ENCODE measurements at places on chromosomes 11 and 22.

GRCh38 chr11:95764267-95764898 lies 25.2 kb downstream of the FAM76B start:
- DNase-seq, result no peak

- DNase-seq, result no peak
Observed at GRCh38 chr11:130915603-130916237, 559 bp downstream of the SNX19 start.

DNA sequence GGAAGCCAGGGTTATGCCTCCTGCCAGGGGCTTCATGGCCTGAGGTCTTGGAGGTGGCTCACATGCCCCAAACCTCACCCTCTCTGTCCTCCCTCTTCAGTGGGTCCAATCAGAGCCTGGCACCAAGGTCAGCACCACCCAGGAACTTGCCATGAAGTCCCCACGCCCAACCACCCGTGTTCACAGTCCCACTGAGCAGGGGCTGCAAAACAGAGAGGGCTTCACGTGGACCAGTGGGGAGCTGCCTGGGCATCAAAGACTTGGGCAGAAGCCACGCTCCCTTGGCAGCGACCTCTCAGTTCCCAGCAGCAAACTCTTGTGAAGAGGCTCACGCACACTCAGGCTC lies 425.8 kb upstream of the B3GAT1 start:
- DNase-seq, result no peak

DNA sequence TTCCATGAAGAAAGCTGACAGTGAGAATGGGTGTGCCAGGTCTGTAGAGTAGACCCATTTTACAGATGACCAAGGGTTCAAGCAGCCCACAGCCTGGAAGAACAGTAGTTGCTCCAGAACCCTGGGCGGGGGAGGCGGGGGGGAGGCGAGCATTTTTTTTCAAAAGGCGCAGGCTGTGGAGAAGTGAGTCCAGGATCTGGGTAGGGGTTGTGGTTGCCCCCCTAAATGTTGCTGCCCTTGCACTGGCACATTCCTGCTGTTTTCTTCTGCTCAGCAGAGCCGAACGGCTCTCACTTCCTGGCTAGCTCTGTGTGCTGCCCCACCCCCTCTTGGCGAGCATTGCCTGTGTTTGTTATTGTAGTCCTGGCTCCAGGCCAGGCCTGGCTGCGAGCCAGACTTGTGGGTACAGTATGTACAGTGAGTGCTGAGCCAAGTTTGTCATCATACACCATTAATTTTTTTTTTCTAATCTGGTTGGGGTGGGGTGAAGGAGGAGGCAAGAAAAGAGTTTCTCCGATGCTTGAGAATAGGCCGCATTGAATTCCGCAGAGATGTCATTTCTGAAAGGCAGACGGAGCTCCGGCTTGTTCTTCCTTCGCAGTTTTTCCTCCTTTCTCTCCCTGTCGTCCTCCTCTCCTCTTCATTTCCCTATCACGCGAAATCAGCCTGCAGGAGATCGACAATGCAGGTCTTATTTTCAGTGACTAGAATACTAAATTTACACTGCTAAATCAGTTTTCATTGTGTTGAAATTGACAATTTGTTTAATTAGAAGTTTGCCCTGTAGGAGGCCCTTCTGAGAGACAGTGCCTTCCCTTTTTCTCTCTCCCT lies 100.5 kb downstream of the ZBTB16 start:
- peak; percentile 64 for DNase-seq

DNA sequence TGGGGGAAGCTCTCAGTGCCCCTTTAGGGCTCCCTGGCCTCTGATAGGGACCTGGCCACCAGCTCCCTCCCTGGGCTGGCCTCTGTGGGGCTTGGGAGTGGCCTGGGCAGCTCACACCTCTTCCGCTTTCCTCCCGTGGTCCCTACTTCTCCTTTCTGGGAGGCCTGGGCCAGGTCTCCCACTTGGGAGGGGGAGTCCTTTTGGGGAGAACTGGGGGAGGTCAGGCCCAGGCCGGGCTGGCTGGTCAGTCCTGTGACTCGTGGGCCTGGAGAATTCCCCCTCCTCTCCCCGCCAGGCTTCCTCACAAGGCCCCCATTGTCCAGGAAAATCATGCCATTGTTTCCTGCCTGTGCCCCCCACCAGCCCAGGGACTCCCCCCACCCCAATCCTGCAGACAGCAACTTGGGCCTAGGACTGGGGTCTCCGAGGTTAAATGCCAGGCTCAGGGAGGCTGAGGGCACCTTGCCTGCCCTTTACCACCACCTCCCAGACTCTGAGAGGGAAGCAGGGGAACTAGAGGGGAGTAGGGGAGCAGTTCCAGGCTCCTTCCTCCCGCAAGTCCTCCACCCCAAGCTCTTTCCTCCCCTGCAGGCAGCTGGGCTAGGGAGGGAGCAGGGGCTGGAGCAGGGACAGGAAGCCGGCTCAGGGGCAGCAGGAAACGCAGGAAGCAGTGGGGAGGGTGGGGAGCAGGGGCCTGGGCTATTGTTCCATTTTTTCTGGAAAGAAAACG lies 2.8 kb downstream of the MAP3K11 start:
- no peak for DNase-seq

- no peak for DNase-seq
Observed at GRCh38 chr11:110034806-110035205, 58.4 kb upstream of the ZC3H12C start.

- peak; percentile 70 for DNase-seq
Observed at GRCh38 chr22:46335201-46336118, at the start of gene TRMU. TSS of gene TRMU (plus strand) at chr22:46335714. CDS start at chr22:46335765, 51 bp downstream.

DNA sequence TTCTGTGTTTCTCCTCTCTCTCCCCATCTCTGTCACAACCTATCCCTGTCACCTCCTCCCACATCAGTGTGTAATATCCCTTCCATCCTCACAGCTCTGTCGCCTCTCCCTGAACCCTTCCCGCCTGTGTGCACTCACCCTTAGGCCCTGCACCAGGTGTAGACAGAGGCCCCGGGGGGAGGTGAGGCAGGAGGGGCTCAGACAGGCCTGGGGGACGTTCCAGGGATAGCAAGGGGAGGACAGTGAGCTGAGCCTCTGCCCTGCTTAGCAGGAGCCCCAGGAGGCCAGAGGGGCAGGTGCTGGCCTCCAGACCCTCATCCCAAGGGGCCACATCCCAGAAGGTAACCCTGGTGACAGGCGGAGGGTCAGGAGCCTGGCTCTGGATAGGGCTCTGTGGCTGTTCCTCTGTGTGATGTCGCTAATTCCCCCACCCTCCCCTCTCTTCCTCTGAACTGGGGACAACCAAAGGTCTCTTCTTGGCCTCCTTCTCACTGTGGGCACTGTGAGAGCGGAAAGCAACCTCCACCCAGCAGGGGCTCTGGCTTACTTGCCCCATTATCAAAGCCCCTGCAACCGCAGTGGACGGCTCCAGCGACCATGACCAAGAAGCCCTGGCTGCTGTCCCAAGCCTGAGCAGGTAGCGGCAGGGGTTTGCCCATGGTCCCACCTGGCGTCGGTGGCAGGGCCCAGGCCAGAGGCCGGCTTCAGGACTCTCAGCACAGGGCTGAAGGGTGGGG lies 35.7 kb downstream of the KCNJ4 start:
- DNase-seq, result no peak

- DNase-seq, result no peak
Observed at GRCh38 chr11:120937501-120937900, 86.4 kb upstream of the TBCEL start.

Data from stimulated activated CD4-positive, alpha-beta T cell treated with anti-CD3 and anti-CD28 coated beads, TNF-alpha, amount 100 ng/mL, for 4 hours (primary cell).